Liver (tissue), 10 donors: ENCODE measurements at places on chromosomes 7 and 10.

- DNase-seq, result no peak
Measured at GRCh38 chr10:67664942-67665341, 31.1 kb downstream of the CTNNA3 start.

DNA sequence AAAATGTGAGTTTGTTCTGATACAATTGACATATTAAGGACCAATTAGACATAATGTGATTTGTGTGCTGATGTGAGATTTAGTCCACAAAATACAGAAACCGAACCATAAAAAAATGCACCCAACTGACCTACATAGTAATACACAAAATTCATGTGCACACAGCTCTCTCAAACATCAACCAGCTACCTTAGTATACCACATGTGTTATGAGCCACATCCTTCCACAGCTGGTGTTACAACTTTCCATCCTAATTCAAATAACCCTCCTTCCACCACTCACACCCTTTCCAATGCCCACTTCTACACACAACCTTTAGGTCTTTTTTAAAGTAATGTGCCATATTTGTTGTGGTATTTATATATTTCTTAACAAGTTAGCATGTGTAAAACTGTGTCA lies 31.7 kb upstream of the C7orf33 start:
- no peak for DNase-seq

- no peak for DNase-seq
Measured at GRCh38 chr7:105905910-105906568, 29.6 kb upstream of the ATXN7L1 start.

GRCh38 chr7:16851829-16852228 lies 30.0 kb downstream of the AGR3 start:
- DNase-seq, result no peak

- DNase-seq, result no peak
Measured at GRCh38 chr7:144500225-144500624, 96.7 kb upstream of the NOBOX start.

DNA sequence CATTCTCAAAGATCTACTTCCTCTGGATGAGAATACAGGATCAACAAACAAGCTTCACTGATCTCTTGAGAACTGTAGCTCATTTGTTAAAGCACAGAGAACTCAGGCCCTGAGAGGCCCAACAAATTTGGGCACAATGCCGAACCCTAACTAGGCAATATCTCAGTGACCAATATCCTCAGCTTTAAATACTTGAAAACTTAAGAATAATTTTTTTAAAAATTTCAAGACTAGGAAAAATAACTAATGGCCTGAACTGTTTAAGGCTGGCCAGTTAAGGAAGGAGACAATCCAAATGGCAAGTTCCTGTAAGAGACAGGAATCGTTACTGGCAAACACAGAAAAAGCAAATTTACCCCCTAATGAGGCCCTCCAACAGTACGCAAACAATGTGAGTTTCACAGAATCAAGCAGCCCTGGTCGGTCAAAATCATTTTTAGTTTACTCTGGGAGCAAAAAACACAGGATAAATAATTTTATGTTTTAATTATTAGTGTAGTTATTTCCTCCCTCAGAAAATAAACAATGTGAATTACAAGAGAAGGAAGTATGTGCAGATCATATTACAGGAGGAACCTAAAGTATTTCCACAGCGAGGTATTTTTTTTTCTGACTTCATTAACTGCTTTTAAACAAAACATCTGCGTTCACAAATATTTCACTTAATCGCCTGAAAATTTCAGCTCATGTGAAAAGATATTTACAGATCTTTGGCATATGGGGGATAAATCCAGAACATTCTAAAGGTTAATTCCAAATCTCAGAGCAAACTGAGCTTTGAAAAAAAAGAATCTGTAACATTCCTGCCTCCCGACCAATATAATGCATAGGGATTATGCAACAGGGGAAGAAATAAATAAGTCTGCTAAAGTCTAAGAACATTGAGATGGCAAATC lies 39.5 kb downstream of the NT5C2 start:
- DNase-seq, result no peak

GRCh38 chr10:127047878-127048238 lies 142.6 kb downstream of the DOCK1 start:
- no peak for DNase-seq
